Kidney (tissue), 22 donors: ENCODE measurements at places on chromosomes 12 and 14. TPM values are rescaled to one million over a fixed set of nuclear protein-coding genes. Genes with fewer than 3 reads are reported as not detected.

DNA sequence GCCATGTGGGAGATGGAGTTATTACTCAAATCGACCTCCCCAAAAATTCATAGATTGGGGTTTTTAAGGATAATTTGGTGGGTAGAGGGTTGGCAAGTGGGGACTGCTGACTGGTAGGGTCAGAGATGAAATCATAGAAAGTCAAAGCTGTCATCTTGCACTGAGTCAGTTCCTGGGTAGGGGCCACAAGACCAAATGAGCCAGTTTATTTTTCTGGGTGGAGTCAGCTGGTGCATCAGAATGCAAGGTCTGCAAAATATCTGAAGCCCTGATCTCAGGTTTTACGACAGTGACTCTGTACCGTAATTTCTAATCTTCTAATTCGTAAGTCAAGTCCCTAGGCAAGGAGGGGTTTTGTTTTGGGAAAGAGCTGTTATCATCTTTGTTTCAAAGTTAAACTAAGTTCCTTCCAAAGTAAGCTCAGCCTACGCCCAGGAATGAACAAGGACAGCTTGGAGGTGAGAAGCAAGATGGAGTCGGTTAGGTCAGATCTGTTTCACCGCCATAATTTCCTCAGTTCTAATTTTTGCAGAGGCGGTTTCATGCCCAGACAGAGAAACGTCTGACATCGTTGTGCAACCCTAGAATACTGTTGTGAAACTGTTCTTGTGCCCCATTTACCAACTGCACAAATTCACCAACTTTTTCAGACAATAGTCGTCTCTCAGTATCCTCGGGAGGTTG, 104.5 kb upstream of the SFSWAP start:
- DNase-seq: no peak
- H3K27me3 ChIP-seq: no peaks in the 10 kb centered on the region
- no peak overlapping the region for H3K27ac ChIP-seq
- no peaks in the 10 kb centered on the region for H3K36me3 ChIP-seq
- H3K4me3 ChIP-seq: no peak overlapping the region
- no peaks in the 10 kb centered on the region for H3K4me1 ChIP-seq

DNA sequence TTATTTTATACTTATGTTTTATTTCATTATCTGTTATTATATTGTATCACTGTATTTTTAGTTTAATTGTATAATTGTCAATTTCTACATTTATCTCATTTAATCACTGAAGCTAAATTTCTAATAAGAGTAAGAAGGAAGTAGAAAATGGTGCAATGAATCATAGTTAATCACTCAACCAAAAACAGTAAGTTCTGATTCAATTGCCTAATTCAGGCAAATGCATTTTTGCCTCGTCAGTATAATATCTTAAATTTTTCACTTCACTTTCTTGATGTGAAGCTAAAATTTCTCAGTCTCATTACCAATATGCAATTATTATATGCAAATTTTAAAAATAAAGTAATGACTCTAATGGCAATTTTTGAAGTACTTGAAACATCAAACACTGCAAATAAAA, 340.5 kb upstream of the USP15 start:
- DNase-seq: no peak
- H3K36me3 ChIP-seq: no peaks in the 10 kb centered on the region
- H3K27me3 ChIP-seq: no peaks in the 10 kb centered on the region
- no peak overlapping the region for H3K4me3 ChIP-seq
- H3K27ac ChIP-seq: no peak overlapping the region

DNA sequence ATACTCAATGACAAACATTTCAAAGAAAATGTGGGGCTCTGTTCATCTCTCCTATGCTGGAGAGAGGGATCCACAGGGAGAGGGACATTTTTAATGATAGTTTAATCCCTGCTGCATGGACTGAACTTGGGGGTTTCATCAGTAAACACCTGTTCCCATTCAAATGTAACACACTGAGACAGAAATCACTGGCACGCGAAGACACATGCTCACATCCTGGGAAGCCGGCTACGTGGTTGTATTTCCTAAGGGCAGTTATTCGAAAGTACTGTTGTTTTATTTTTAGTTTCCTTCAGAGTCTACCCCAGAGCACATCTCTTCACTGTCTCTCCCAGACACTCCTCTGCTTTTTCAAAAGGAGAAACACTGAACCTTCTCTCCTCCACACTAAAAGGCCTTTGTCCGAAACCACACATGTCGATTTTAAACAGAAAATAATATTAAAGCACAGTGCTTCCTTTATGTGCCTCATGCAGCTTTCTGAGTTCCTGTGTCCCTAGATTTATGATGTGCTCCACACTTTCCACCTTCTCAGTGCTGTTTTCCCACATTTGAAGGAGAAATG, 52.8 kb downstream of the PTHLH start:
- DNase-seq: no peak
- H3K4me3 ChIP-seq: no peak overlapping the region
- H3K27me3 ChIP-seq: no peaks in the 10 kb centered on the region
- no peaks in the 10 kb centered on the region for H3K4me1 ChIP-seq

Gene TMTC2
- 32.9 TPM for total RNA-seq

Gene LHX5
- total RNA-seq: not detected

GRCh38 chr12:22333186-22333712, 1.3 kb downstream of the ST8SIA1 start:
- no peak overlapping the region for H3K27ac ChIP-seq
- no peaks in the 10 kb centered on the region for H3K36me3 ChIP-seq
- DNase-seq: no peak

DNA sequence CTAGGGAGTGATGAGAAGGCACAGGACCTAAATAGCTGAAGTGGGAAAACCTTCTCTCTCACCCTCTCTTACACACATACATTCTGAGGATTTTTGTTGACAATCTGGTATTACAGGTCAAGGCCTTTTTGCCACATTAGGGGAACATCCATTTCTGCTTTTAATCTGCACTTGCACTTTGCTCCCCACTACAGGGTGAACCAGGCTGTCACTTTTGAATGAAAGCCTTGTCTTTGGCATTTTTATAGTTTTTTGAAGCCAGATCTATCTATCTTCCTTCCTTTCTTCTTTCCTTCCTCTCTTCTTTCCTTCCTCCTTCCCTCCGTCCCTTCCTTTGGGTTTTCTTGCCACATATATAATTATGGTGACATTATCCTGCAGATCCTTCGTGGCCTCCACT, 165.9 kb upstream of the OTX2 start:
- H3K4me1 ChIP-seq: peaks cover 4% of the 10 kb centered on the region
- DNase-seq: no peak
- H3K36me3 ChIP-seq: no peaks in the 10 kb centered on the region

DNA sequence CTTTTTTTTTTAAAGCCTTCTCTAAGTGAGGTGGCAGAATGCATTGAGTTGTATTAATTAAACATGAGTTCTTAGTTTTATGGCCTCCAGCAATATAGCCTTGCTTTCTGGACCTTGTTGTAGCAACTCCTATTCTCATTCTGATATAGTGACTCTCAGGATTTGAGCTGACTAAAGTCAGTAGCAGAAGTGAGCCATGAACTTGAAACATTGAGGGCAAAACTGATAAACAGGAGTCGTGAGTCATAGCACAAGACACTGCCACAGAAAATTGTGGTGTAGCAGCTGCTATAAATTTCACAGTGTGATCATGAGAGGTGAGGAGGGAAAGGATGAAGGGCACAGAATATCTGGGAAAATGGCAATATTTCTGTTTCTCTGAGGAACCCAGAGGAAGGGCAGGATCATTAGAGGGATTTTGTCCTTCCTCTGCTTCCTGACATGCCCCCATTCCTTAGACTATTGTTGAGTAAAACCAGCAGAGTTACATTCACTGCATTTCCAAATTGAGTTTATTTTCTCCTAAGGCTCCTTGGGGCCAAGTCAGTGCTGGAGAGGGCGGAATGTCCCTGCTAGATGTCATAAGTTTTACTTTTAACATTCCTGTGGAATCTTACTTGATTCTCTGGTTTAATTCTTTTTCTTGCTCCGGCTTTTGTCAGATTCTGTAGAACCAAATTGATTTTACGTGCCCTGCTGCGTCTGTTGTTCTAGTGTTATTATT, 7.5 kb downstream of the KLRG1 start:
- H3K4me3 ChIP-seq: no peak overlapping the region
- no peaks in the 10 kb centered on the region for H3K36me3 ChIP-seq
- H3K4me1 ChIP-seq: no peaks in the 10 kb centered on the region

GRCh38 chr14:90805662-90806540, 10.3 kb downstream of the TTC7B start:
- no peaks in the 10 kb centered on the region for H3K27me3 ChIP-seq
- H3K27ac ChIP-seq: no peak overlapping the region
- H3K4me3 ChIP-seq: no peak overlapping the region
- DNase-seq: no peak
- no peaks in the 10 kb centered on the region for H3K36me3 ChIP-seq

GRCh38 chr14:91111443-91111842, 2.4 kb upstream of the DGLUCY start:
- DNase-seq: no peak
- no peaks in the 10 kb centered on the region for H3K27me3 ChIP-seq
- H3K36me3 ChIP-seq: no peaks in the 10 kb centered on the region
- H3K4me3 ChIP-seq: no peak overlapping the region

GRCh38 chr12:120342175-120343038, 14.8 kb upstream of the PLA2G1B start:
- H3K36me3 ChIP-seq: no peaks in the 10 kb centered on the region
- H3K4me3 ChIP-seq: no peak overlapping the region
- H3K27me3 ChIP-seq: no peaks in the 10 kb centered on the region

DNA sequence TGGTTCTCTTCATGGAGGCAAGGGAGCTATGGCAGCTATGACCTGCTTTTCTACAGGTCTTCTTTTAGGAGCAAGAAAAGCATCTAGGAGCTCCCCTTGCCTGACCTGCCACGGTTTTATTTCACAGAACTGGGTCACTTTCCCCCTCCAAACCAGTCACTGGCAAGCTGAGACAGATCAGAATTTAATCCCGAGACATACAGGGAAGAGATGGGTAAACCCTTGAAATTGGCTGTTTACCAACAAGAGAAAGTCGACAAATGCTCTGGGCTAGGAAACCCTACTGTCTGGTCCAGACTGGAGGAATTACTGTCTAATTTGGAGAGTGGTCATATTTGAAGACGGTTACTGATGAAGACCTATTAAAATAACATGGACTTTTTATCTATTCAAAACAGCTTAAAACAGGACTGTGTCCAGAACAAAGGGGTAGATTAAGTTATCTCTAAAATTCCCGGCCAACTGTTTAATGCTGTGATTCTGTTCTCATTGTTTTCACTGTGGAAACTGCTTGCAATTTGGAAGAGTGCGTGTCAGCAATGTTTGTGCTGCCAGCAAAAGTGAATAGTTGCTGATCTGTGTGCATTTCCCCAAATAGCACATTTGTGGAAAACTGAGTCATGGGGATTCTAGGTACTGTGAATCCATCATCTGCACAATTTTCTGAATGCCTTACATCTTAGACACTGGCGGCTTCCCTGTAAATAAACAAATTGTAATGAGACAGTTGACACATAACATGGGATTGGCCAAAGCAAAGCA, 73.4 kb upstream of the EEA1 start:
- no peak overlapping the region for H3K27ac ChIP-seq
- no peaks in the 10 kb centered on the region for H3K36me3 ChIP-seq
- no peaks in the 10 kb centered on the region for H3K4me1 ChIP-seq
- no peaks in the 10 kb centered on the region for H3K27me3 ChIP-seq
- H3K4me3 ChIP-seq: no peak overlapping the region

DNA sequence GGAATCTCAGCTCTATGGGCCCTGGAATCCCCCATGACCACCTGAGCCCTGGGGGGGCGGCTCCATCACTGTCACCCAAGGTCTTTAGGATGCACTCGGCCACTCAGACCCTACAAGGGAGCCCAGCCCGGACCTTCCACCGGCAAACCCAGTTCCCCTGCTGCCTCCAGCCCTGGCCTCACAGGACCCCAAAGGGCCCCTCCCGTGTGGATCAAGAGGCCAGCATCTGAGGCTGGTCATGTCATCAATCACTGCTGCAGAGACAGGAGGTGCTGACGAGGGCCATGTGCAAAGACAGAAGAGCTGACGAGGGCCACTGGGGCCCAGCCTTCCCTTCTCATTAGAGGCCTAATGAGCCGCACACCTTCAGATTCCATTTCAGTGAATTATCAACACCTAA, 39.0 kb upstream of the SFSWAP start:
- H3K27me3 ChIP-seq: no peaks in the 10 kb centered on the region
- no peak overlapping the region for H3K4me3 ChIP-seq
- H3K4me1 ChIP-seq: no peaks in the 10 kb centered on the region

Gene KLRD1
- total RNA-seq: 5.5 TPM

- H3K27me3 ChIP-seq: no peaks in the 10 kb centered on the region
- no peaks in the 10 kb centered on the region for H3K4me1 ChIP-seq
- H3K4me3 ChIP-seq: no peak overlapping the region
- DNase-seq: peak; percentile 69
Measured at GRCh38 chr14:102749393-102750305, 27.6 kb upstream of the TRAF3 start.

Gene PELI2
- 27.6 TPM for total RNA-seq

Gene BRI3BP
- total RNA-seq: 8.8 TPM
